ENCODE measurements at places on chromosomes 7 and 10.

DNA sequence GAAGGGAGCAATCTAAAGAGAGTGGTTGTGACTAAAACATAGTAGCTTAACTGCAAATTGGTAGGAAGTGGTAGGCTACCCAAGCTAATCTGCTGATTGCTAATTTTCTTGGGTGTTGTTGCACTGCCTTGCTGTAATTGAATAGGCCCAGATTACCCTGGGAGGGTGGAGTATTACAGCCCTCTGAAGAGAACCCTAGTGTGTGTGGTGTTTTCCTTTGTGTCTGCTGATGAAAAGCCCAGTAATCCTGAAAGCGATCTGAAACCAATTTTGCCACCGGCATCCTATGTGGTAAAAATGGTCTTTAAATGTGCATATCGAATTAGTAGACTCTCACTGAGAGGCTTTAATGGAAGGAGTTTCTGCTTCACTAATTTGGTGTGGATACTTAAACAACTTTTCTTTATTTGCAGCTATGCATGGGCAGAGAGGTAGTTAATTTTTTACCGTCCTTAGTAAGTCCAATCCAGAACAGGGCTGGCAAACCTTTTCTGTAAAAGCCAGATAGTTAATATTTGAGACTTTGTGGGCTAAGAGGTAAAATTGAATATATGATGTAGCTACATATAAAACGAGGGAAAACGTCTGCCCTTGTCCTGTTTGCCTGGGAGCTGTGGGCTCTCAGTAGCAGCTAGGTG lies 92.5 kb downstream of the CSTF2T start:
- DNase-seq: no peak

DNA sequence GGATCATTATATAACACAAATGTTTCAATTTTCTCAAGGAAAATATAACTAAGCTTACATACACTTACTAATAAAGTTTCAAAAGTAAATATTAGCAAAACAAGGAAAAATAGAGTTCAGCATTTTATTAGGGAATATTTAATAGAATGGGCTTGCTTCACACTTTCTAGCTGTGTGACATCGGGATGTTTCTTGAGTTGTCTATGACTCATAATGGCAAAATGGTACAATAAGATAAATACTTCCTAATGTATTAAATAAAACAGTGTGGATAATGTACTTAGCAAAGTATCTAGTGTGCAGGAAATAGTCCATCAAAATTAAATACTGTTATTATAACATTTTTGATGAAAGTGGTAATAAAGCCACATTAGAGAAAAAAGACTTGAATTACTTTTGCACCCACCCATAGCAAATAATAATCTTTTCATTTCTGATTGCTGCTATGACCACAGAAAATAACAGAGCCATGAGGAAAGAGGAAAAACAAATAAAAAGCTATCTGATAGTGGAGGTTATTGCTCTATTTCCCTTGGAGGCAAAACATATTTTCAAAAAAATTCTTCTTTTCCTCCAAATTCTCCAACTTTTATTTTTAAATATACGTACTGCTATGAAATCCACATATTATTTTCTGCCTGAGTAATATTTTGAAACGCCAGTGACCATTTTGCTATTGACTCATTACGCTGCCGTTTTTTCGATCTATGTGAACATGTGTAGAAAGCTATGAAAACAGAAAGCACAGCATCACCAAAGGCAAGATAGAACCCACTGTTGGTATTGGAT lies 272.9 kb upstream of the KLF6 start:
- no peak for DNase-seq

- DNase-seq: no peak
These were observed 39.8 kb downstream of the WBP1L start for GRCh38 chr10:102783568-102783967.

DNA sequence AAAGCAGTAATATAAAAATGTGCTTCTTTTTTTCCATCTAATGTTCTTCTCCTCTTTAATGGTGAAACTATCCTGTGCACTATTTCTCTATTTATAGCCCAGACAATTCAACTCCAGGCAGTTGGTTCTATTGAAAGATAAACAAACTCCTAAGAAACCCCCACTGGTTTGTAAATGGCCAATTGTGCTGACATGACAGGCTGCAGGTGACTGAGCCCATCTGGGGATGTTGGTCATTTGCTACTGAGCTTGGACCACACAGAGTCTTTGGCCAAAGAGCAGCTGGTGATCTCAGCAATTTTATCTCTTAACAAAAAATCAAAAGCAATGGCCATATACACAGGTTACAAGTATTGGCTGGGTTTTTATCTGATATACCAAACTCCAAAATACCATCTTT lies 631.8 kb upstream of the CELF2 start:
- no peak for DNase-seq

DNA sequence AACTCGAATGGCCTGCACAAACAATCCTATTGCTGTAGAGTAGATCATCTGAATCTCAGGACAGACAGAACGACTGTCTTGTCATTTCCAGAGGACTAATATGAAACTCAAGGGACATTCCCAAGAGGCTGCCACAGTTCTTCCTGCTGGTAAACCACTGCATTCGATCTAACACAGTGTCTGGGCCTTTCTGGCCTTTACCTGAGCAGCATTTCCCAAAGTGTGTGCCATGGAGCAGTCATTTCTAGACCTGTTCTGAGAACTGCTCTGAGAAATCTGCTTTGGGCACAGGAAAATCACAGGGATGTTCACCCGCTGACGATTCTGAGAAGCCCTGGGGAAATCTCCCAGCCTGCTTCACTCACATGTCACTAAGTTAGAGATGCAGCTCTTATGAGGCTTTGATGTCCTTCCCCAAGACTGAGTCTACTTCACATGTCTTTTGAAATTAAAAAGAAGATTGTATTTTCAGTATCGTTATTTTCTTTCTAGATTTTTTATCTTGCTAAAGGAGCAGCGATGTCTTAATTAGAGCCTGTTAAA lies 18.4 kb downstream of the GPNMB start:
- DNase-seq: no peak

GRCh38 chr7:31107106-31108090 lies 55.3 kb downstream of the ADCYAP1R1 start:
- DNase-seq: no peak

DNA sequence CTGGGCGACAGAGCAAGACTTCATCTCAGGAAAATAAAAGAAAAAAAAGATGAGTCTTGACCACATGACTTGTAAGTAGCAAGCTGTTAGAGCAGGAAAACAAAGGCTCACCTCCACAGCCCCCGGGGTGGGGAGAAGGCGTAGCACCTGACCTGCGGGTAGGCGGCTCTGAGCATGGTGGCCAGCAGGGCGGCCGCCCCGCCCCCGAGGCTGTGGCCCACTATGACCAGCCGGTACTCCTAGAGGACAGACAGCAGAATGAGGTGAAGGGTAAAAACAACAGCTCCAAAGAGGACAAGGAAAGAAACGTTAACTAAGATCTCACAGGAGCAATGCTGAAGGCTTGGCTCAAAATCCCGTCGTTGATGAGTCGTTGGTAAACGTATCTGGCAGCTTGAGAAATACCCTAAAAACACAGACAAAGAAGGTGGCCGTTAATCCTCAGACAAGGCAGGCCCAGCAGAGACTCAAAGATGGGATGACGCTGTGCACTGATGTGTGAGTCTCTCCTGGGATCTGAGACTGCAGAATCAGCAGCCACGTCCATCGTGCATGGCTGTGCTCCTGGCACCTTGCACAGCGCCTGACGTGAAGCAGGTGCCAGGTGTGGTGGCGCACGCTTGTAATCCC lies 31.1 kb downstream of the DAGLB start:
- no peak for DNase-seq

DNA sequence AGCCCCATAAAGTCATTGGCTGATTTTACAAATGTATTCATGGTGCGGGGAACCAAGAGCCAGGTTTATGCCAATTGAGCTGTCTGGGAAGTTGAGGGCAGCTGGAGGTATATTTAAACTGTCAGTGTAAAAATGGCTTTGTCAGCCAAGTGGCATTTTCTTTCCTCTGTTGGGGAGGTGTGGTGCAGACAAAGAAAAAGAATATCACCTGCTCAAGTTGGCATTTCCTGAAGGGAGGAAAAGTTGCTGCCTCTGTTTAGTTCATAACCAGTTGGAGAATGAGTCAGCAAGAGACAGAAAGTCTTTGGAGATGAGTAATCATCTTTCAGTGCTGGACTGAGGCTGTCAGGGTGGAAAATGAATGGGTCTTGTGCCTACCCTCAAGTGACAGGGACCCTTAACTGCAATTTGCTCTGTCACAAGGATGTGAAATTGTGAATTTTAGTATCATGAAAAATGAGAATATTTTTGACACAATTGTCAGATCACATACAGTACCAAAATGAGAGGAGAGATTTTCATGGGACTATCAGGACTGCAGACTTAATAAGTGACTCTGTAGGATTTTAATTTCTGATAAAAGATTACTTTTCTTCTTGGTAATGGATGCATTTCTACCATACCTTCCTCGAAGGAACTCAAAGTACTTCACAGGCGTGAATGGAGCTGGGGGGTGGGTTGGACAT lies 137.3 kb downstream of the ANLN start:
- DNase-seq: no peak

- DNase-seq: no peak
These were observed 54.9 kb downstream of the MET start for GRCh38 chr7:116726713-116727431.

DNA sequence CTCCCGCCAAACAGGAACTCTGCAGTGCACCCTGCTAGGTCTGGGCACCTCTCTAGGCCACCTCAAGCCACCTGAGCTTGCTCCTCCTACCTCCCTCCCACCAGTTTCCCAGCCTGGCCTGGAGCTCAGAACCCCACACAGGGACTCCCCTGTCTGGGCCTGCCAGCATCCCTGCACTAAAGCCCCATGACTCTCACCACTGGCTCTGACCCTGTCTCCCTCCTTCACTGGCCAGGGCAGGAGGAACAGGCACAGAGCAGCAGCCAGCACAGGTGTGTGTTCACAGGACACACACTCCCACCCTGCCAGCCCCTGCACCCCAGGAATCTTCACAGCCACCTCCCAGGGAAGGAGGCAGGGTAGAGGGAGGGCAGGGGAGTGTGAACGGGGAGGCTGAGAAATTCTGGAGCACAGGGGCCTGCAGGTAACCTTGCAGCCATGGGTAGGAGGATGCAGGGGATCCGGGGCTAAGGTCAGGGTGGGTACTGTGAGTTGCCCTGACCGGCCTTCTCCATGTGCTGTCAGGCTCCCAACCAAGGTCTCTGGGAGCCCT lies 13.9 kb upstream of the ANTXRL start:
- DNase-seq: no peak

GRCh38 chr10:4755286-4755989 lies 70.6 kb upstream of the AKR1E2 start:
- no peak for DNase-seq

GRCh38 chr10:86368987-86369386 lies 2.4 kb upstream of the GRID1 start:
- DNase-seq: no peak

DNA sequence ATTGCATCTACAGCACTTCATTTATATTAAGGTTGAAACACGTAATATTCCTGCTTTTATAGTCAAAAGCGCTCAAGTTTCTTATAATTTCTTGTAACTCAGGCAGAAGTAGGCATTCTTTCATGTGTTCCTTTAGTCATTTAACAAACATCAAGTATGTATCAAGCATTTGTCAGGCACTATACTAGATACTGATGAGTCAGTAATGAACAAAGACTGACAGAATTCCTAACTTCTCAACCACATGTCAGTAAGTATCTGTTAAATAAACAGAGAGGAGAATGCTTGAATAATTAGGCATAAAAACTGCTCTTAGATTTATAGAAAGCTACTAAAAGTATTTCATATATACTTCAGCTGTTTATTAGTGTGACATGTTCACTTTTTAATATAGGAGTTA lies 9.9 kb downstream of the CRPPA start:
- no peak for DNase-seq

GRCh38 chr7:47478017-47478344 lies 103.9 kb downstream of the TNS3 start:
- no peak for DNase-seq

GRCh38 chr10:24353319-24353718 lies 144.4 kb downstream of the KIAA1217 start:
- no peak for DNase-seq

DNA sequence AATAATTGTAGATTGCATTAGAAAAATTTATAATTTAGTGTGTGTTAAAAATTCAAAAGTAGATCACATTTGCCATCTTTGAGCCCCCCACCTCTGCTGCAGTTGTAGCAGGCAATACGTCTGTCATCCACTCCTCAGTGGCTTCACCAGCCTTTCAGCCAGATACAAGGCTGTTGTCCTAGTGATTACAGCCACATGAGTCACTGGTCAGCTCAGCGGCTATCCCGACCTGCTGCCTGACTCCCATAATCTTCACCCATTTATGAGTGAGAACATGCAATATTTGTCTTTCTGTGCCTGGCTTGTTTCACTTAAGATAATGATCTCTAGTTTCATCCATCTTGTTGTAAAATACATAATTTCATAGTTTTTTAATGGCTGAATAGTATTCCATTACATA lies 9.2 kb downstream of the OR2A5 start:
- no peak for DNase-seq

GRCh38 chr7:92797284-92797683 lies 39.1 kb downstream of the CDK6 start:
- no peak for DNase-seq

GRCh38 chr7:54345746-54346145 lies 196.4 kb upstream of the VSTM2A start:
- DNase-seq: no peak

DNA sequence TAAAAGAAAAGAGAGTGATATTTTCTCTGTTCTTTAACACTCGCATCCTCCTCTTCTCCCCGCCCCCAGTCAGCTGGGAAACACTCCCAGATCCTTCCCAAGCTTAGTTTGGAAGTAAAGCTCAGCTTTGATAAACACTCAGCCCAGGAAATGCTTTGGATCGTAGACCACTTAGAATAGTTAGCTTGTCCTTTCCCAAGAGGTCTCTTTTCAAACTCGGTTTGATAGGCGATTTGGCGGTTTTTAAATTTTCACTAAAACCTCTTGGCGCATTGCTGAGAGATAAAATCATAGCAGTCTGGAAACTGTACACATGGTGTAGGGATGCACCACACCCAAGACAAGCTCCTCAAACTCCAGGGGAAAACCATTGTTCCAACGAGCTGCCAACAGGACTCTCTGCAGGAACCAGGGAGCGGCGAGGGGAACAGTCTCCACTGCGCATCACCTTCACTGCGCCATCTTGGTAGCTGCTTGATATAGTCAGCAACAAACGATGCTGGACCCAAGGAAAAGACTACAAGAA lies 22.3 kb downstream of the SMURF1 start:
- DNase-seq: no peak

GRCh38 chr10:28794986-28795385 lies 117.7 kb downstream of the BAMBI start:
- DNase-seq: no peak

DNA sequence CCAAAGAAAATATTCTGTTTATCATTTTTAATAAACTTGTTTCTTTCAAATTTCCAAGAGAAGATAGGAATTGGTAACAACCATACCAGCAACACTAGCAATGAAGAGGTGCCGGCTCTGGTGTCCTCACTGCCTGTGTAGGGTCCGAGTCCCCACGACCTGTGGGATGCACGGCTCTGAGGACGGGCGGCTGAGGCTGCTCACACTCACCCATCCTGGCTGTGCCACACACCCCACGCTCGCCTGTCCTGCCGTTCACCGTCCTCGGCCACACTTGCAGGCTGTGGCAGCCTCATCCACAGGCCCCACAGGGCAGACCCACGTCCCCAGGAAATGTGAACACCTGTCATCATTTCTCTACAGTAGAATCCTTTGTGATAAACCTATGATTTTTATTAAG lies 48.2 kb upstream of the DPYSL4 start:
- no peak for DNase-seq
